Osteocyte (in vitro differentiated cells): ENCODE measurements at places on chromosomes 13 and 19. TPM values are rescaled to one million over a fixed set of nuclear protein-coding genes. Genes with fewer than 3 reads are reported as not detected.

ADGRE3 gene
- total RNA-seq, result not detected in 2 replicates

KANK3 gene
- 0.30 TPM in 1 of 2 replicates, not detected in the other for total RNA-seq

TMEM147 gene
- 110 and 111 TPM in 2 replicates for total RNA-seq

ZNF536 gene
- total RNA-seq, result not detected in 2 replicates

PLA2G4C gene
- total RNA-seq, result 4.8 and 5.5 TPM in 2 replicates

ELOF1 gene
- total RNA-seq, result 49.2 and 49.9 TPM in 2 replicates

CGB8 gene
- not detected in 2 replicates for total RNA-seq

ENOX1 gene
- 5.9 and 6.9 TPM in 2 replicates for total RNA-seq

NLRP7 gene
- total RNA-seq, result not detected in 2 replicates

ELAVL3 gene
- total RNA-seq, result not detected in 2 replicates

ZNF723 gene
- not detected in 2 replicates for total RNA-seq

CYP2A7 gene
- total RNA-seq, result not detected in 2 replicates

ZNF8 gene
- total RNA-seq, result 10.7 and 10.9 TPM in 2 replicates

RFXAP gene
- total RNA-seq, result 4.9 and 9.4 TPM in 2 replicates

F10 gene
- 1.8 and 2.0 TPM in 2 replicates for total RNA-seq

KLC3 gene
- 0.21 TPM in 1 of 2 replicates, not detected in the other for total RNA-seq

TMPRSS9 gene
- total RNA-seq, result 0.08 TPM in 1 of 2 replicates, not detected in the other

SLC25A15 gene
- total RNA-seq, result 8.3 and 9.5 TPM in 2 replicates

RXFP2 gene
- not detected in 2 replicates for total RNA-seq

ZNF112 gene
- total RNA-seq, result 7.8 and 8.8 TPM in 2 replicates

MISP gene
- 1.1 and 1.3 TPM in 2 replicates for total RNA-seq

GPR183 gene
- 0.19 TPM in 1 of 2 replicates, not detected in the other for total RNA-seq

NOVA2 gene
- total RNA-seq, result not detected in 2 replicates

ZNF729 gene
- total RNA-seq, result not detected in 2 replicates

CYP4F11 gene
- total RNA-seq, result not detected in 2 replicates

MAB21L1 gene
- total RNA-seq, result 9.0 TPM in 2 replicates

PNMA8B gene
- total RNA-seq, result 2.5 TPM in 2 replicates

SLC46A3 gene
- total RNA-seq, result 13.1 and 13.2 TPM in 2 replicates

LENG9 gene
- total RNA-seq, result 11.0 and 11.1 TPM in 2 replicates

ZNF433 gene
- total RNA-seq, result 4.5 and 7.5 TPM in 2 replicates

KLK1 gene
- total RNA-seq, result not detected in 2 replicates

TMEM86B gene
- 2.9 and 3.2 TPM in 2 replicates for total RNA-seq

BST2 gene
- total RNA-seq, result 1.8 and 2.3 TPM in 2 replicates

ZNF208 gene
- not detected in 2 replicates for total RNA-seq

ZNF525 gene
- total RNA-seq, result 7.6 and 8.5 TPM in 2 replicates

LRRC63 gene
- not detected in 2 replicates for total RNA-seq

CCDC8 gene
- total RNA-seq, result 34.5 and 35.0 TPM in 2 replicates

ATXN8OS gene
- total RNA-seq, result not detected in 2 replicates

CEACAM7 gene
- not detected in 2 replicates for total RNA-seq

CFAP97D2 gene
- not detected in 2 replicates for total RNA-seq

ZSCAN4 gene
- total RNA-seq, result not detected in 2 replicates

SELENOV gene
- total RNA-seq, result not detected in 2 replicates

IGFL3 gene
- total RNA-seq, result not detected in 2 replicates

ZNF430 gene
- total RNA-seq, result 13.3 and 14.9 TPM in 2 replicates

SLC10A2 gene
- total RNA-seq, result not detected in 2 replicates

VSTM2B gene
- total RNA-seq, result not detected in 2 replicates

C13orf46 gene
- 2.4 and 2.9 TPM in 2 replicates for total RNA-seq

SHD gene
- 0.21 TPM in 1 of 2 replicates, not detected in the other for total RNA-seq

CRX gene
- not detected in 2 replicates for total RNA-seq

SERPINE3 gene
- total RNA-seq, result not detected in 2 replicates

EXOC3L2 gene
- 8.4 and 11.1 TPM in 2 replicates for total RNA-seq

PBX4 gene
- total RNA-seq, result 0.46 and 0.52 TPM in 2 replicates

GRIK5 gene
- 0.38 and 0.55 TPM in 2 replicates for total RNA-seq

TBXA2R gene
- total RNA-seq, result 0.30 TPM in 1 of 2 replicates, not detected in the other

C19orf85 gene
- not detected in 2 replicates for total RNA-seq

GGN gene
- 2.1 and 2.3 TPM in 2 replicates for total RNA-seq

CAPN12 gene
- total RNA-seq, result not detected in 2 replicates

TSC22D1 gene
- total RNA-seq, result 118 and 122 TPM in 2 replicates

ZNF547 gene
- total RNA-seq, result 3.4 and 5.5 TPM in 2 replicates
